ENCODE measurements at places on chromosomes 3 and 15. TPM values are rescaled to one million over a fixed set of nuclear protein-coding genes. Genes with fewer than 3 reads are reported as not detected.

GRCh38 chr3:129593230-129593594, 13.3 kb downstream of the PLXND1 start:
- no peak for DNase-seq

The SSUH2 gene
- total RNA-seq, result not detected

DNA sequence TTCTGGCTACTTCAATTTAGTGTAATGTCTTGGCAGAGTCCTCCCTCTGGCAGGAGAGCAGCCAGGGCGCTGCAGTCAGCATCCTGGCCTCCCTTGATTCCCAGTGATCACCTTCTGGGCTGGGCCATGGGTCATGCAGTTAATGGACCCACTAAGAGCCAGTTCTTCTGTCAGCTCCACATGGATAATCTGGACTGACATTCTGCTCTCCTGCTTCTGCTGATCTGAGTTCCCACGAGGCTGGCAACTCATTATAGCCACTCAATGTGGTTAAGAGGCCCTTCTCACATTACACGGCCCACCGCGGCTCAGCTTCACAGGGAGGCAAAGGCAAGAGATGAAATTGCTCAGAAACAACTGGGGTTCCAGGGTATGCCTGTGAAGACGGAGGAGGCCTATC, 94.0 kb downstream of the WDR76 start:
- no peak for DNase-seq

The IGDCC3 gene
- not detected for total RNA-seq

The UNC13C gene
- total RNA-seq, result 0.32 TPM

GRCh38 chr3:86733257-86733656, 257.7 kb downstream of the VGLL3 start:
- DNase-seq, result no peak

- DNase-seq, result no peak
These were observed 55.8 kb upstream of the SETMAR start for GRCh38 chr3:4247391-4247790.
